ENCODE measurements at places on chromosomes 7 and 10.

GRCh38 chr7:159078911-159079270 lies 65.8 kb downstream of the VIPR2 start:
- no peak for DNase-seq

- DNase-seq = no peak
Observed at GRCh38 chr10:75646218-75646915, 214.9 kb downstream of the LRMDA start.

GRCh38 chr10:33722067-33722466 lies 387.6 kb upstream of the NRP1 start:
- no peak for DNase-seq

- no peak for DNase-seq
Observed at GRCh38 chr7:114821030-114821900, 100.6 kb upstream of the MDFIC start.

DNA sequence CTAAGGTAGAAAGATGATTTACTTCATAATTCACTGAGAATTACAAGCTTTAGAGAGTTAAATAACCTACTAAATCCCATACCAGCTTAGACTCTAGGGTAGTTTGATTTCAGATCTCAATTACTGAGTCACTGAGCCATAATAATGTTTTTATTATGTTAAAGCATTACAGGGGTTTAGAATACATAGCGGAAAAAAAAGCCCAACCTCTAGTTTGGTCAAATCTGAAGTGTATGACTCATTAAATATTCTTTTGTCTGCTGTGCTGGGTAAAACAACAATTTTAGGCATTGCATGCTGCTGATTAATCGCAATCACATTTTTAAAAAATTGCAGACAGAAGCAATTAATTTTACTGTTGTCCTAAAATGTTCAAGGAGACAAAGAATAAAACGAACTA lies 48.5 kb downstream of the MALRD1 start:
- no peak for DNase-seq

- DNase-seq = no peak
Observed at GRCh38 chr7:46566097-46566774, 645.2 kb upstream of the IGFBP3 start.

DNA sequence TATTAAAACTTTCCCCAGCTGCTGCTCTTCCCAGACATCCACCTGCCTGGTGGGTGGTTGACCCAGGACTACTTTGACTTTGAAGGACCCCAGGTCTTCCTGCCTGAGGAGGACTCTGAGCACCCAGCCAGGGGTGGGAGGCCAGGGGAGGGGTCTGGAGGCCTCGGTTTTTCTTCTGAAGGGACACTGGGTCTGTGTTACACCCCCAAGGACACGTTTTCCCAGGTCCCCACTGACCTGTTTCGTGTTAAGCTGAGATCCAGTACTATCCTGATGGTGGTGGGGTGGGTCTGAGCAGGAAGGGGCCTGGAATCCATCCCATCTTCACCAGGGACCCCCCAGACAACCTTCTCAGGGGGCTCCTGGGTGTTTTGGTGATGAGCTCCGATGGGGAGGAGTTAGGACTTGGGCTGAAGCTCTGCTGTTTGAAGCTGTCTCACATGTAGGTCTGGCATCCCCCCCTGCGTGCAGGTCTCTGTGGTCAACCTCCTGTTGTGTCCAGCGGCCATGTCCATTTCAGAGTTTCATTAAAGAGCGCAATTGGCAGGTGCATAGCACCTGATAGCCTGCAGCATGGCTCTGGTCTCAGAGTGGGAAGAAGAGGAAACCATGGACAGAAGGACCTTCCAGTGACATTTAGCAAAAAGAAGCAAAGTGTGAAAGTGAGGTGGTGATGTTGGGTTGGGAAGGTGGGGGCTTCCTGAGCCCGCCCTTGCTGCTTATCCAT lies 3.5 kb downstream of the JAKMIP3 start:
- no peak for DNase-seq

DNA sequence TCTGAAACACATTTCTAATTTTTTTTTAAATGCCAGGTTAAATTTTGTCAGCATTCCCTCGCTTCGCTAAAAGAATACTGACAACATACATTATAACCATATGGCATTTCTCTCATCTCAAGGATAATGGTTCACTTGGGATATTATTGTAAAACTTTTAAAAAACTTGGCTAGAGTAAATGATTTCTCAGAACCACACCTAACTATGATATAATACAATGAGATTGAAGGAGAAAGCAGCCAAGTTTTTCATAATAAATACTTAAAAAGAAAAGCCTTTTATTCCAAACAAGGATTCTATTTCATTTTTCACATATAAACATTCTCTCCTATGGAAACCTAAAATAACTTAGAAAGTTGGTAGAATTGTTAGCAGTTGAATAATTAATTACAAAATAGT lies 413.9 kb downstream of the HGF start:
- DNase-seq = no peak

GRCh38 chr10:71285180-71285545 lies 33.9 kb upstream of the SLC29A3 start:
- peak; percentile 10 for DNase-seq

DNA sequence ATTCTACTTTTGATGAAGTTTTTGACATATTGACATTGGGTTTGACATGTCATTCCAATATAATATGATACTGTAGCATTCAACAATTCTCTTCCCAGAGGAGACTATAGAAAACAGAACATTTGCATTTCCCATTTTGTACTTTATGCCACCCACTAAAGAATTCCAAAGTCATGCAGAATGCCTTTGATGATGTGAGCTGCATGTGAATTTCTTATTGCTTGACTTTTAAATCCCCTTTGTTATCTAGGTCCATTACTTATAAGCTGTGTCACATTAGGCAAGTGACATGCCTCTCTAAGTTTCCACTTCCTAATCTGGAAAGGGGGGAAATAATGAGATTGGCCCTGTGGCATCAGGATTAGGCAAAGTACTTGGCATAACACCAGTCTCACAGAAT lies 436.7 kb downstream of the AUTS2 start:
- DNase-seq = no peak

DNA sequence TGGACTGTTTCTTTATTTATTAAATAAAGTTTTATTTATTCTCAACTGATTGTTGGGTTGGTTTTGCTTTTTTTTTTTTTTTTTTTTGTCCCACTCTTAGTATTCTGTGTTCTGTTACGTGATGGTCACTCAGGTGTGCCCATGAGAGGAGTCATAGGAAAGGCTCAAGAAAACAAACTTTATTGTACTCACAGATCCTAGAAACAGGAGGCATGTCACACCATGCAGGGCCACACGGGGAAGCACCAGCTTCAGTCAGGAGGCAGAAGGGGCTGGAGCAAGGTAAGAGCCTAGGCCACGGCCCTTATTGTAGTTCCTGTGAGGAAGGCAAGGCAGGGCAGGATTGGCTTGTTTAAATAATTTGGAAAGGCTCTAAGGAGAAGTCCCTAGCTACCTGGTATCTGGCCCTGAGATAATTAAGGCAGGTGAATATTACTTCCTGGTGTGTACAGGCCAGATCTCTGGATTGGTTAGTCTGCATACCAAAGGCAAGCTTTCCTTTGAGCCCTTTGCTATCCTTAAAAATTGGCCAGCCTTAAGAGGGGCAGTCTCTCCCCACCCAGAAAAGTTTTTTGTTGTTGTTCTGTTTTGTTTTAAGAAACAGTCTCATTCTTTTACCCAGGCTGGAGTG lies 8.3 kb downstream of the ATOH7 start:
- no peak for DNase-seq

- DNase-seq = no peak
Observed at GRCh38 chr10:413662-414071, 275.8 kb downstream of the DIP2C start.

- no peak for DNase-seq
Observed at GRCh38 chr10:68492118-68492517, 20.3 kb upstream of the DNA2 start.

DNA sequence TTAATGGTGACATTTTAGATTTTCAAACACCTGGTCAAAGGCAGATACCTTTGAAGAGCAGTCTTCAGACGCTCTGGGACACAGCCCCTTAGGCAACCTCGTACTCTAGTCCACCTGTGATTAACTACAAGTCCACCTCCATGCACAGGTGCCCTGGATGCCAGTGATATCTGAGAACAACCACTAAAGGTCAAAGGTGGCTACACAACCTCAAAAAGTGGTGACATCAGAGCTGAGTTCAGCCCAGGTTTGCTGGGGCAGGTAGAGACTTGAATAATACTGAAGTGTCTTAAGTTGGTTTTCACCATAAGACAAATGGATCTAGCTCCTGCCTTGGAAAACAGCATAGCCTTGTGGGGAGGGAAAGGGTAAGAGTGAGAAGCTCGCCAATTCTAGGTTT lies 143.4 kb upstream of the ADO start:
- DNase-seq = no peak

GRCh38 chr10:112896273-112896672 lies 53.8 kb upstream of the TCF7L2 start:
- DNase-seq = no peak

DNA sequence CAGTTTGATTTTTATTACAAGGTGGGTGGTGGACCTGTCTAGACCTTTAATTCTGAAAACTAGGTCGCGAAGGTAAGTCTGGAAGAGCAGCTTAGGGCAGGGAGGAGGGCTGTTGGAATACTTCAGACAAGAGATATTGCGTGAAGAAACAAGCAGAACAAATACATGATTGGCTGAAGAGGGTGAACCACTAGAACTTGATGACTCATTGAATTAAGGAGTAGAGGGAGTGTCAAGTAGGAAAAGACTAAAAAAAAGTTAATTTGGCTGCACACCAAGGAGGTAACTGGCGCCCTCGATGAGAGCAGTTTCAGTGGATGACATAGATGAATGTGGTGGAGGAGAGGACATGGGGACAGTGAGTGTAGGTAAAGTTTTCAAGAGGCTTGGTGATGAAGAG lies 41.3 kb downstream of the WNT2 start:
- no peak for DNase-seq

- no peak for DNase-seq
Observed at GRCh38 chr7:1675036-1675671, 5.1 kb downstream of the ELFN1 start.

DNA sequence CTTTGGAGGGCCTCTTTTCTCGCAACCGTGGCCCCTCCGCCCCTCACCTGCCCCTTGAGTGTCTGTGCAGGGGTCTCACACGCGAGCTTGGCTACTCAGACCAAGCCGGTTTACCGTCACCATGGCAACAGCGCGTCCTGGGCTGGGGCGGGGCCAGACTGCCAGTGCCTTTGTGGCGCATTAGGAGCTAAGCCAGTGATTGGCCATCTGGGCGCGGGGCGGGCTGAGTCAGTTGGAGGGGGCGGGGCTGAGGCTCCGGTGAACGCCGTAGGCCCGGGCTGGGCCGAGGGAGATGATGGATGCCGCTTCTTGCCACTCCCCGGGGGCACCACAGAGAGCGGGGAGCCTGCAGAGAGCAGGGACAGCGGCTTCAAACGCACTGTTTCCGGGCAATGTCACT lies 48.7 kb upstream of the FXYD4 start:
- DNase-seq = peak; percentile 67

DNA sequence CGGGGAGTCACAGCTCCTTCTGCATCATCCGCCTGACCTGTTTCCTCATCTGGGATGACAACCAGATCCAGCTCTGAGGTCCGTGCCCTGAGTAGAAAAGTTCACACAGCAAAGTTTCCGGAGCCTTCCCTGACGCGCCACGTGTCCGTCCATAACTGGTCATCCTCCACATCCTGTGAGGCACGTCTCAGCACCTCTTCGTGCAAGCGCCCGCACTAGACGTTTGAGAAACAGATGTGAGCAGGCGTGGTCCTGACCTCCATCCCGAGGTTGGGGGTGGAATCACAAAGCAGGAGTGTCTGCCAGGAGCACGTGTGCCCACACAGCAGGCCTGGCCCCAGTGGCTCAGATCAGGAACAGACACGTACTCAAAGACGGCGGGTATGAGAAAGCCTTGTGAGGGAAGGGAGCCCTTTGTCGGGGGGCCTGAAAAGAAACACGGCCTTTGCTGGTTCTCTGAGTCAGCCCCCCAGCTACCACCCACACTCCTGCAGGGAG lies 520.8 kb downstream of the DNAJB6 start:
- DNase-seq = no peak

- DNase-seq = no peak
Observed at GRCh38 chr7:90621125-90621746, 25.1 kb downstream of the CDK14 start.

- no peak for DNase-seq
Observed at GRCh38 chr10:29869593-29869992, 189.8 kb downstream of the JCAD start.

DNA sequence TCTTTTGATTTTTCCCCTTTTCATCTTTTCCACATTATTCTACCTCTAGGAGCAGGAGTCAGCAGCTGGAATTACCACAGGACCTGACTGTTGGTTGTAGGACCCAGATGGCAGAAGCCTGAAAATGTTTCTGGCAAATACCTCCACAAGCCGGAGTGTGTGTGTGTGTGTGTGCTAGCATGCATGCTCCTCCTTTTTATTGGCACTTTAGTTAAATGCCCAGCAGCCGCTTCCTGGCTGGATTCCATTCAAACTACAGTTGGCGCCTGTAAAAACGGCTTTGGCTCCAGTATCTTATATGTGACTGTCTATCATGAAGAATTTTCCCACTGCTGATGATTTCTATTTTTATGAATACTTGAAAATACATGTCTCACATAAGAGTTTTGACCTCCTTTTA lies 319.7 kb upstream of the SP4 start:
- no peak for DNase-seq

- no peak for DNase-seq
Observed at GRCh38 chr7:142939226-142939910, at the start of gene LLCFC1. LLCFC1 (plus strand) TSS chr7:142939484; CDS start chr7:142939622, 138 bp downstream.

DNA sequence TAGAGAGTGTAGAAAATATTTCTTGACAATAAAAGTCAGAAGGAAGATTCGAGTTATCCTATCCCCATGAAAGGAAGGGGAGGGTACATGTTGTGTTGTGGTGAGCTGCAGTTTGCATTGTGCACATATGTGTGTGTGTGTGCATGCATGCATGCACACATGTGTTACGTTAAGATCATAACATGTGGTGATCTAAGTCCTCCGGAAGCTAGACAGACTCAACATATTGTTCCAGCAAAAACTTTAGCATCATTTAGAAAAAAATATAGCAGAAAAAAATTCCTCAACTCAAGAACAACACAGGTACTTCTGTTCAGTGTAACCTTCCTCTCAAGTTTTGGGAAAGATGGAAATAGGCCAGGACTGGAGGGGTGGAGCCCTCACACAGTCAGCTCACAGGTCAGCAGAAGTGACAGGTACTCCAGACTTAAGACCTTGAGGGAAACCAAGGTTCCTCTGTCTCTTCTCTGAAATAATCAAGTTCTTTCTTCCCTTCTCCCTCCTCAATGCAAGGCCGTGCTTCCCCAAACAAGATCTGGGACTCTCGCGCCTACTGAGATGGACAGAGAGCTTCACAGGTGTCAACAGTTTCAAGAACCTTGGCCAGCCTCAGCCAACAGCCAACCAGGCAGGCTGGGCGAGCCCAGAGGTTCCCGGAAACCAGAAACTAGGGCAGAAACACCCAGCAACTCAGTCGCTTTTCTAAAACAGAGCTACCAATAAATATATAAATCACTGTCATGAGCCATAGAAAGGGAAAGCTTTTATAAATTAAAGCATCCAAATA lies 205.2 kb downstream of the FAM107B start:
- no peak for DNase-seq

- no peak for DNase-seq
Observed at GRCh38 chr7:98464558-98464940, 63.7 kb upstream of the BAIAP2L1 start.

GRCh38 chr10:98267894-98268693 lies at the start of gene LOXL4:
LOXL4 (minus strand) TSS chr10:98268194; CDS start chr10:98263019, 5,175 bp downstream.
- no peak for DNase-seq
